ENCODE measurements at places on chromosomes 4 and X.
A peak's percentile ranks its signal among the peaks of the same experiment; 100 is the strongest.

- no peak for DNase-seq
These were observed 44.6 kb upstream of the SORCS2 start for GRCh38 chr4:7147661-7148310.

DNA sequence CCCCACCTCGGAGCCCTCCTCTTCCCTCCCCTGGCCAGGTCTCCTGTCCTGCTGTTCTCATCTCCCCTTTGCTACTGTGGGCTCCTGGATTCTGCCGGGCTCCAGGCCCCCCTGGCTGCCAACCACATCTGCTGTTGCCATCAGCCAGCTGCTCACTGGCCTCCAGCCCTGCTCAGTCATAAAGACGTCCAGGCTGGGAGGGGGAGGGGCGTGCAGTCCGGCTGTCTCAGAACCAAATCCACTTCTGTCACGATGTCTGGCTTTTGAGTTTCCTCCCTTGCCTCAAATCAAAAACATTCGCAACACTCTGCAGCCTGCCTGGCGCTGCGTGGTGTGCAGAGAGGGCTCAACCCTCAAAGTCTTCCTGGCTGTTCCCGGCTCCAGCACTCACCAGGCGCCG lies 7.1 kb downstream of the RASL11B start:
- DNase-seq = peak; percentile 31

DNA sequence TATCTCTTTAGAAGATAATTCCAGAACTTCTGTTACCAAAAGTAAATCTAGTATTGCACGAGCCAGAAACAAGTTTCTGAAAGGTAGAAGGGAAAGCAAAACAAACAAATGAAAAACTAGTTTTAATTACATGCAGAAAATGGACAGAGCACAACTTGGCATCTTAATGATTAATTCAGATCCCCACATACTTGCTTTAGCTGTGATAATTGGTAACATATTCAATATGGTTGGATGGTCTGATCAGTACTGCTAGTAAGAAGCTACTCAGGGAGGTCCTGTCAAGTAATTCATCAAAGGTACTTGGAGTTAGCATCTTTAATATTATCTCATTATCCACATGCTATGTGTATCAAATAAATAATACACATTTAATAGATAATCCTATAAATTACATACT lies 204.3 kb downstream of the TRAM1L1 start:
- no peak for DNase-seq

DNA sequence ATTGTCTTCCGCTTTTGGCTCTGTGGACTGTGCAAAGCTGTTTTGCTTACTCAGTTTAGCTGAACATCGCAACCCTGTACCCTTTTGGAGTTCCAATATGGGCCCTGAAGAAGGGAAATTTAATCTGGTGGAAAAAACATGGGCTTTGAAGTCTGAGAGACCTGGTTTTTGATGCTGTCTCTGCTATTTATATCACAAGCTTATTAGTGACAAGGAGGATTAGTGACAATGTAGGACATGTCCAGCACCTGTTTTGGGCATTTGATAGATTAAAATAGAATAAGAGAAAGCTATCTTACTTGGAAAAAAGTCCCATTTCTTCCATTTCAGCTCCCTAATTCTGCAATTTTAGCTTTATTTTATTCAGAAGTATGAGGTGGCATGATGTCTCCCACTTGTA lies 417.3 kb downstream of the SPRY1 start:
- DNase-seq = no peak

DNA sequence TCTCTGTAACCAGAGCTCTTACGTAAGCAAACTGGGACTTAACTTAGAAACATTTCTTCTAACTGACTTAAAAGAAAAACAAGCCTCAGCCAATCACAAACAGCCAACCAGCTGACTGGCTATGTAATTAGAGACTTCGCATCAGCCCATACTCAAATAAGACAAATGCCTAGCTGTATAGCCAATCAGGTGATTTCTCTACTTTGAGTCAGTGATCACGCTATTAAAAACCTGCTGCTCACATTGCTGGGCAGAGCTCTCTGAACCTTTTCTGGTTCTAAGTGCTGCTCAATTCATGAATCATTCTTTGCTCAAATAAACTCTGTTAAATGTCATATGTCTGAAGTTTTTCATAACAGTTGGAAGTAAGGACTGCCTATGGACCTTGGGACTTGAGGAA lies 9.9 kb upstream of the SMIM10L2A start:
- peak; percentile 38 for DNase-seq

GRCh38 chrX:109472939-109473735 lies 8.7 kb downstream of the GUCY2F start:
- peak; percentile 51 for DNase-seq

DNA sequence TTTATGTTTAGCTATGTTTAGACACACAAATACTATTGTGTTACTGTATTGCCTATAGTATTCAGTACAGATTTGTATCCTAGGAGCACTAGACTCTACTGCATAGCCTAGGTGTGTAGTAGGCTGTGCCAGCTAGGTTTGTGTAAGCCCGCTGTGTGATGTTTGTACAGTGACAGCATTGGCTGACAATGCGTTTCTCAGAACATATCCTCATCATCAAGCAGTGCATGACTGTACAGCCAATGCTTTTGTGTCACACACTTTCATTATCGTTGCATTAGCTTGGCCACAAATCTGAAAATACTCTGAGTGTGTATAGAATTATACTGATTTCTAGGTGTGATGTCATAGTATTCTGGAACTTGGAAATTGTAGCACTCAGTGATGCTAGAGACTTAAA lies 63.4 kb downstream of the CLDN34 start:
- peak; percentile 57 for DNase-seq

GRCh38 chrX:113473418-113473817 lies 632.8 kb upstream of the AMOT start:
- DNase-seq = peak; percentile 1

DNA sequence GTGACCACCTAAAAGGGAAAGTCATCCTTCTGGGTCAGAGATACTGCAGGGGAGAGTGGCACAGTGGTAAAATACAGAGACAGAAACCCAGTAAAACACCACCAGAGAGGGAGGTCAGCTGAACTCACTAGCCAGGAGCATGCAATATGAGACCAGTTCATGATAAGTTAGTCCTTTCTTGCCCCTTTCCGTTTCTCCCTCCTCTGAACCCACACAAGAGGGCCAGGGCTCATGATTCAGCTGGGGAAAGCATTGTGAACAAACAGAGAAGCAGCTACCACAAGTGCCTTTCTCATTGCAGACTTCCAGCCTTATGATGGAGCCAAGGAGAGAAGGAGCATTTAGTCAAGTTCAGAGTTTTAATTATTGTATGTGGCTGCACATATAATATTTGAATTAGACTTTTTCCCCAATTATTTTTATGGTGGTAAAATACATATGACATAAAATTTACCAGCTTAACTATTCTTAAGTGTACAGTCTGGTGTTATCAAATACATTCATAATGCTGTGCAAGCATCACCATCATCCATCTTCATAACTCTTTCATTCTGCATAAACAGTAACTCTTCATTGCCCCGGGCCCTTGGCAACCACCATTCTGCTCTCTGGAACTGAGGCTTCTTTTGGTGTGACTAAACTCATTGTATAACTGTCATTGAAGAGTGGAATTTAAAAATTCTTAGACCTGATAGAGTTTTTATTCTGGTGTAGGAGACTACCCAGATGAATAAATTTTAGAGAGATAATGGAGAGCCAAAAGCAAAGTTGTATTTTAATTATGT lies 114.6 kb downstream of the DDIT4L start:
- peak; percentile 49 for DNase-seq

DNA sequence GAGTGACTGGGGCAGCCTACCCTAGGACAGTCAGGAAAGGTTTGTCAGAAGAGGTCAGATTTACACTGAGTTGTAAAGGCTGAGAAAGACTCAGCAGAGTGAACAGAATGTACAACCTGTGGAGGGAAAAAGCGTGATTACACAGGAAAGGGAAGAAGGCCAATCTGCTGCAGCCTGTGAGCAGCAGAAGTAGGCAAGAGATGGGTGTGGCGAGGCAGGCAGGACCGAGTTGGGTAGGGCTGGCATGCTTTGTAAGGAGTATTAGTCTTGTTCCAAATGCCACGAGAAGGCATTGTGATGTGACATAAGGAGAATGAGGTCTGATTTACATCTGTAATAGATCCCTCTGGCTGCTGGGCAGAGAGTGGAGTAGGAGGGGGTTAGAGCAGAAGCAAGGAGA lies 12.6 kb downstream of the SGMS2 start:
- DNase-seq = no peak

GRCh38 chr4:154732669-154733068 lies 11.1 kb upstream of the LRAT start:
- no peak for DNase-seq

GRCh38 chr4:99857307-99857706 lies 36.9 kb downstream of the LAMTOR3 start:
- no peak for DNase-seq

- no peak for DNase-seq
These were observed 69.6 kb downstream of the F9 start for GRCh38 chrX:139600105-139600504.

DNA sequence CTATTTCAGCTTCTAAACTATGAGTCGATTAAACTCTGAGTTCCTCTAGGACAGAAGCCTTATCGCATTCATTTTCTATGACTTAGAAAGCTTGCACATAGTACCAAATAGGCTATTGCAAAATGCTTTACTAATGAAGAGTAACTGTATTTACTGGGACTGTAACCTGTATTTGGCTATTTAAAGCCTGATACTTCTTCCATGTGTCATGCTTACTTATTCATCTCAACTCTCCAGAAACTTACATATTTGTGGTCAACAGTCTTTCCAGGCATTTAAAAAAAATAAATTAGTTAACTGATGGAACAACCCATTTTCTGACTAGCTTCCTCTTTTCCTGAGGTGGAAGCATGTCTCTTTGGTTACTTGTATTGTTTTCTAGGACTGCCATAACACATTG lies 467.9 kb downstream of the PCDH11X start:
- DNase-seq = peak; percentile 32

DNA sequence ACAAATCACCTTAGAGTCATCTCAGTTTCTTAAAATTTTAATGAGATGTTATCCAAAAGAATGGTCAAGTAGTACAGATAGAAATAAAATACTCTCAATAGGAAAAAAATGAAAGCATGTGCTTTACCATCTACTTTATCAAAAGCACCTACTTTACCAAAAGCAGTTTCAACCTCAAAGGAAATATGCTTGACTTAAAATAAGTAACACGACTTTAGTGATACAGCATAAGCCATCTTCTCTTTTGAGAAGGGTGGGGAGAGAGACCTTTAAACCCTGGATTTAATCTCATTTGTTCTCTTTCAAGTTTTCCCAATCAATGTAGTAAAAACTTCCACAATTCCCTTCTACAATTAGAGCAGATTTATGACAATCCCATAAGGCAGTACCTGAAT lies 26.5 kb downstream of the OTUD4 start:
- no peak for DNase-seq

- no peak for DNase-seq
These were observed 2126.4 kb upstream of the TENM3 start for GRCh38 chr4:180116840-180117239.

DNA sequence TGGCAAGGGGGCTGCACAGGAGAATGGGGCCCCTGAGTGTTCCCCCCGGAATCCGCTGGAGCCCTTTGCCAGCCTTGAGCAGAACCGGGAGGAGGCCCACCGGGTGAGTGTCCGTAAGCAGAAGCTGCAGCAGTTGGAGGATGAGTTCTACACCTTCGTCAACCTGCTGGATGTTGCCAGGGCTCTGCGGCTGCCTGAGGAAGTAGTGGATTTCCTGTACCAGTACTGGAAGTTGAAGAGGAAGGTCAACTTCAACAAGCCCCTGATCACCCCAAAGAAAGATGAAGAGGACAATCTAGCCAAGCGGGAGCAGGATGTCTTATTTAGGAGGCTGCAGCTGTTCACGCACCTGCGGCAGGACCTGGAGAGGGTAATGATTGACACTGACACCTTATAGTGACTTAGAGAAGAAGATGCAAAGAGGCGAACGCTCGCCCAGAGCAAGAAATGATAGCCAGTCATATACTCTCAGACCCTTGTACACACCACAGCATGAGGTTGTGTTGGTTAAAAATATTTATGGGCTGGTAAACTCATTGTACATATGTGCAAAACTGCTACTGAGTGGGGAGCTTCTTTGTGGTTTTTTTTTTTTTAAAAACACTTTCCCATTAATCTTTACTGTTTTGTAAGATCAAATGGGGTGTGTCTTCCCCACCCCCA lies 52.5 kb downstream of the JADE1 start:
- no peak for DNase-seq

DNA sequence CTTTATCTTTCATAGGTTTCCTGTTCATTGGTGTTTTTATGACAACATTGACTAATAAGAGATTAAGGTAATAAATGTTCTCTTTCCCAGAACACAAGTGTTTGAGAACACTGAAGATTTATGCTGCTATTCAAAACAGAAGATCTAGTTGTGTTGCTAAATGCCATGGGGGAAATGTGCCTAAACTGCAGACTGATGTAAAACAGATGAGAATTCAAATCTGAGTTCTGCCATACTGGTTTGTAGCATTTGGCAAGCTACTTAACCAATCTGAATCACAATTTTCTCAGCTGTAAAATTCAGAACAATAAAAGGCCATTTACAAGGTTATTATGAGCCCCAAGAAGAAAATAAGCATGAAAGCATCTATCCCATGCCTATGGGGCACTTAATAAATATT lies 2.3 kb downstream of the SLC10A6 start:
- no peak for DNase-seq

- DNase-seq = no peak
These were observed 17.6 kb downstream of the HMX1 start for GRCh38 chr4:8854016-8854415.

- DNase-seq = no peak
These were observed 381.9 kb downstream of the RAB28 start for GRCh38 chr4:13102092-13102742.

DNA sequence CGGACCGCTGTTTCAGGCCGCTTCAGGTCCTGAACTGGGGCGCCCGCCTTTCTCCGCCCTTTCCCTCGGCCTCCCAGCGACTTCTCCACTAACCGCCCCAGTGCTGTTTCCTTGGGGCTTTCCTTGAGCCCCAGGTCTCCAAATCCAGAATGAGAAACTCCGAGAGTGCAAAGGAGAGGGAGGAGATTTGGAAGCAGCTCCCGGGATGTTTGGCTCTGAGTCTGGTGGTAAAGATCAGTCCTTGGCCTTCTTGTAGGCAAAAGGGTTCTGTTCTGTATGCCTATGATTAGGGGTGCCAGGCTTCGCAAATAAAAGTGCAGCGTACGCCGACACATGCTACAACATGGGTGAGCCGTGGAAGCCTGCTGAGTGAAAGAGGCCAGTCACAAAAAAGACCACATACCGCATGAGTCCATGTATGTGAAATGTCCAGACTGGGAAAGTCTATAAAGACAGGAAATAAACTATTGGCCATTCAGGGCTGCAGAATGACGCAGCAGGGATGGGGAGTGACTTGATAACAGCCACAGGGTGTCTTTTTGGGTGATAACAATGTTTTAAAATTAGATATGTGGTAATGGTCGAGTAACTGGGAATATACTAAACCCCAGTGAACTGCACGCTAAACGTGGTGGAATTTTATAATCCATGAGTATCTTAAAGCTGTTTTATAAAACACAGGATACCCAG lies 99.8 kb downstream of the TRAPPC11 start:
- DNase-seq = no peak

GRCh38 chr4:77201343-77201742 lies 44.3 kb downstream of the CCNG2 start:
- DNase-seq = no peak

- DNase-seq = no peak
These were observed 231.3 kb upstream of the TET2 start for GRCh38 chr4:104915373-104915772.

GRCh38 chr4:182111586-182111985 lies 131.6 kb upstream of the TENM3 start:
- DNase-seq = no peak
